ENCODE measurements at places on chromosomes 4 and X.

- peaks cover 45% of the 10 kb centered on the region for H3K36me3 ChIP-seq
- no peak for DNase-seq
- H3K27ac ChIP-seq, result no peak overlapping the region
- no peak overlapping the region for H3K4me3 ChIP-seq
- H3K4me1 ChIP-seq, result peaks cover 40% of the 10 kb centered on the region
These were observed 24.0 kb downstream of the GIMD1 start for GRCh38 chr4:106344647-106344970.

- DNase-seq, result no peak
- no peaks in the 10 kb centered on the region for H3K4me1 ChIP-seq
- no peak overlapping the region for H3K27ac ChIP-seq
These were observed 23.3 kb downstream of the NRK start for GRCh38 chrX:105845631-105846030.

DNA sequence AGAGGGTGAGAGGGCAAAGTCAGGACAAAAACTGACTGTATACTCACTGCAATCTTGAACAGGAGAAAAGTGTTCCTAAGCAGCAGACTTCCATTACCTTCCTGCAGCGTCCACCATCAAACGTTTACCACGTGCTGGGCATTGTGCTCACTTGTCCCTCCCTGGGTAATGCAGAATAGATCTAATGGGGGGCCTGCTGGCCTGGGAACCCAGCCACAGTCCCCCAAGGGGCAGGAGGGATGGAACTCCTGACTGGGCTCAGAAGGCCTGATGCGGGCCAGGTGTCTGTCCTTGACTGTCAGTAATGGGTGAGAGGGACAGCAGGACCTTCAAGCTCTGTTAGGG, 37.6 kb upstream of the FAM156A start:
- H3K36me3 ChIP-seq, result peaks cover 1% of the 10 kb centered on the region

- H3K36me3 ChIP-seq, result peaks cover 3% of the 10 kb centered on the region
- no peak overlapping the region for H3K4me3 ChIP-seq
- no peak overlapping the region for H3K27ac ChIP-seq
- H3K27me3 ChIP-seq, result peaks cover 9% of the 10 kb centered on the region
- peaks cover 12% of the 10 kb centered on the region for H3K4me1 ChIP-seq
These were observed 100.2 kb upstream of the MSX1 start for GRCh38 chr4:4759232-4759631.

DNA sequence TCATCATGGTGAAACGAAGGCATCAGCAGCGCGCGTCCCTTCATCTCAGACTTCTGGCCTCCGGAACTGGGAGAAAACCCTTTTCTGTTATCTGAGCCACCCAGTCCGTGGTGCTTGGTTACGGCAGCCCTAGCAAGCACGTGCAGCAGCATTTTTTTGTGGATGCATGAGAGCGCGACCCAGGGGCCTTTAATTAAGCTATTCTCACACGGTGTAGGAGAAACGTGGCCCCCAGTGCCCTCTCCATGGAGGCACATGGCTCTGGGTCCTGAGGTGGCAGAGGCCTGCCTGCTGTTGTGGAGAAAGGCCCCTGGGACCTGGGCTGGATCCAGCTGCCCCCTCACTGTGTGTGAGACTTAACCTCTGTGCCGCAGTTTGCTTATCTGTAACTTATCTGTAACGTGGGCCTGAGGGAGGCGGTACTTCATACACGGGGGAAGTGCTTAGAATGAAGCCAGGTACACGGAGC, 9.5 kb downstream of the CLCN4 start:
- no peak overlapping the region for H3K4me3 ChIP-seq
- peaks cover 11% of the 10 kb centered on the region for H3K4me1 ChIP-seq
- H3K36me3 ChIP-seq, result no peaks in the 10 kb centered on the region
- peak overlapping the region; percentile 38 for H3K27ac ChIP-seq
- DNase-seq, result no peak

DNA sequence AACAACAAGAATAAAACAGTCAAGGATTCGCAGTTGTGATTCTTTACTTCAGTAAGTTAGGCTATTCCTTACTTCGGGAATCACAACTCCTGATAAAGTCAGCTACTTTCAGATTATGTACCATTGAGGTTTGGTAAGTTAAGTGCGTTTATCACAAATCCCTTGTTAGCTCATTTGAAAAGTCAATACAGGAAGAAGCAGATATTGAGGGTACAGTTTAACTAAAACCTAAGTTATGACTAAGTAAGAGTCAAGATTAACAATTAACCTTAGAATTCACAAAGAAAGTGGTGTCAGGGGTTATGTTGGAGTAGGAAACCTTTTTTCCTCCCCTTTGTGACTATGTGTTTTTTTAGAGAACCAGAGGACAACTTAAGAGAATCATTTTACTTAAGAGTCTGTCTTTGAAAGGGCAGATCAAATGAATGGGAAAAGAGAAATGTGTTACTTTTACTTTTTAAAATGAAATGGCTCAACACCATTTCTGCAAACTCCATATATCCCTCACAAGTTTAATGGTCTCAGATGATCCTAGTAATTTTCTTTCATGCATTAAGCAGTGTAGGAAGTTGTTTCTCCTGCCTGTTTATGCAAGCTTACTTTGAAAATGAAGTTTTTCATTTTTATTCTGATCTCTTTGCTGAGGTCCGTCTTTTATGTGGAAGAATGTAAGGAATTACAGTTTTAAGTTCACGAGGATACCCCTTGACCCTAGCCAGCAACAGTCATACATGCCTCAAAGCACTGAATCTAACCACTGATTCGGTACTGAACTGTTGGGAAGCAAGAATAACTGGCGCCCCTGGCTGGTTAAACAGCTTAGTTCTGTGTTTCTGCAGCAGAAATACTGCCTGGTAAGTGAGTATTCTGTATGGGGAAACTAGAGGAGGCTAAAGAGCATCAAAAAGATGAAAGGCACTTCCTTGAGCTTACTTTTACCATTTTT, 211.7 kb downstream of the SLC4A4 start:
- DNase-seq, result no peak
- H3K27me3 ChIP-seq, result no peaks in the 10 kb centered on the region
- H3K36me3 ChIP-seq, result no peaks in the 10 kb centered on the region
- H3K4me1 ChIP-seq, result no peaks in the 10 kb centered on the region
- no peak overlapping the region for H3K27ac ChIP-seq

GRCh38 chr4:47855350-47855749, 17.5 kb upstream of the CORIN start:
- no peak overlapping the region for H3K27ac ChIP-seq
- H3K4me3 ChIP-seq, result no peak overlapping the region
- H3K36me3 ChIP-seq, result peaks cover 20% of the 10 kb centered on the region
- H3K27me3 ChIP-seq, result no peaks in the 10 kb centered on the region
- DNase-seq, result no peak
- peaks cover 2% of the 10 kb centered on the region for H3K4me1 ChIP-seq

DNA sequence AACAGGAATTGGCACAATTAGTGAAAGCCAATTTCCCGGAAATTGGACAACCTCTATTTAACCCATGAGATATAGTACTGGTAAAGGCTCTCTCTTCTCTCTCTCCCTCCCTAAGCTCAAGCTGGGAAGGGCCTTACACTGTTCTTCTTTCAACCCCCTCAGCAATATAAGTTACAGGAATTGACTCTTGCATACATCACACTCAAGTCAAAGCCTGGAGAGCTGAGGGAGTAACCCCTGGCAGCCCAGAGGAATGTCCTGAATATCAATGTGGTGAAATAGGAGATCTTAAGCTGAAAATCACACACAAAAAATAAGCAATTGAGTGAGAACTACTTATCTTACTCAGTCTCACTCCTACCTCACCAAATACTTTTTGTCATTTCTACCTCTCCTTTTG, 186.9 kb upstream of the SPOCK3 start:
- H3K27ac ChIP-seq, result no peak overlapping the region
- no peaks in the 10 kb centered on the region for H3K27me3 ChIP-seq
- H3K4me1 ChIP-seq, result no peaks in the 10 kb centered on the region
- no peaks in the 10 kb centered on the region for H3K36me3 ChIP-seq
- H3K4me3 ChIP-seq, result no peak overlapping the region

DNA sequence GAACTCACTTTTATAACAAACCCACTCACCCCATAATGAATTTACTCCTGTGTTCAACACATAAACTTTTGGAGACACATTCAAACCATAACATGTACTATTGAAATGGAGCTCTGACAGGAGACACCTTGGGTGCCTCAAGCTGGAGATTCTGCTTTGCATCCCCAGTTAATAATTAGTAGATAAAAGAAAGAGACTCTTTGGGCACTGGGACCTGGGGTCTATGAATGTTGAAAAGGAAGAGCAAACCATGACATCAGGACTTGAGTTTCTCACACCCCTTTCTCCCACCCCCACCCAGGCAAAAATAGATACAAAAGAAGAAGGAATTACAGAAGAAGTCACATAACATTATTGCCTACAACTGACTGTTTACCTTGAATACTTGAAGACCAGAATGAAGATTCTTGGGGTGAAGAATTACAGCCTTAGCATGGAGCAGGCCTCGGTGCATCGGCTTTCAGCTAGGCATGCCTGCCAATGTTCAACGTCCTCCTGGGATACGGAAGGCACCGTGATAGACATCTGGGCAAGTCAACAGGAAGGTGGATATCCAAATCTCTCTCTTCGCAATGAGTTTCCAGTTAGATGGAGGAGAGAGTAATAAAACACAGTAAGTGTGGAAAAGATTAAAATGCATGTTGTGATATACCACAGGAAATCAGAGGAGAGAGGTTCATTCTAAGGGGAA, 316.0 kb downstream of the TRIML1 start:
- no peak overlapping the region for H3K27ac ChIP-seq
- no peaks in the 10 kb centered on the region for H3K36me3 ChIP-seq
- no peaks in the 10 kb centered on the region for H3K27me3 ChIP-seq
- no peak for DNase-seq
- H3K4me1 ChIP-seq, result no peaks in the 10 kb centered on the region

DNA sequence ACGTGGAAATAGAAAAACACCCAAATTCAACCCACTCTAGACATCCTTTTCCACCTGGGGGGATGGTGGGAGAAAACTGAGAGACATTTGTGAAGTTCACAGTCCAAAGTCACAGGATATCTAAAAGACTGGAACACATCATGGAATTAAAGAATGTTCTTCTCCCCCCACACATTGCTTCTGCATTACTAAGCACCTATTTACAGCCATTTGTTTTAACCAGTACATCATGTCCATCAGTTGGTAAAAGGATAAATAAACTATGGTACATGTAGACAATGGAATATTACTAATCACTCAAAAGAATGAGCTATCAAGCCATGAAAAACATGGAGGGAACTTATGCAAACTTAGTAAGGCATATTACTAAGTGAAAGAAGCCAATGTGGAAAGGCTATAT, 185.5 kb upstream of the ANXA10 start:
- H3K27me3 ChIP-seq, result no peaks in the 10 kb centered on the region
- H3K4me1 ChIP-seq, result no peaks in the 10 kb centered on the region
- no peak overlapping the region for H3K4me3 ChIP-seq
- no peak overlapping the region for H3K27ac ChIP-seq
- no peaks in the 10 kb centered on the region for H3K36me3 ChIP-seq

DNA sequence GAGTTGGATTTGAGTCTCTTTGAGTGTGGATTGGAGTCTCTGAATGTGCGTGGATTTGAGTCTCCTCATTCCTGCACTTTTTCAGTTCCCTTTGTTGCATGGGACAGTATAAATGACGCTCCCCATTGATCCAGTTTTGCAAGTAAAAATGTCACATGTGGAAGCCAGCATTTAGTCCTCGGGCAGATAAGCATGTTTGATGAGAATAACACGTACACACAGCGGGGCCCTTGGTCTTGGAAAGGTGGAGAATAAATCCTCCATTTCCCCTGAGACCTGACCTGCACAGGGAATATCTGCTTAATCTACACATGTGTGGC, 8.1 kb downstream of the P2RY8 start:
- no peaks in the 10 kb centered on the region for H3K4me1 ChIP-seq
- H3K4me3 ChIP-seq, result no peak overlapping the region

DNA sequence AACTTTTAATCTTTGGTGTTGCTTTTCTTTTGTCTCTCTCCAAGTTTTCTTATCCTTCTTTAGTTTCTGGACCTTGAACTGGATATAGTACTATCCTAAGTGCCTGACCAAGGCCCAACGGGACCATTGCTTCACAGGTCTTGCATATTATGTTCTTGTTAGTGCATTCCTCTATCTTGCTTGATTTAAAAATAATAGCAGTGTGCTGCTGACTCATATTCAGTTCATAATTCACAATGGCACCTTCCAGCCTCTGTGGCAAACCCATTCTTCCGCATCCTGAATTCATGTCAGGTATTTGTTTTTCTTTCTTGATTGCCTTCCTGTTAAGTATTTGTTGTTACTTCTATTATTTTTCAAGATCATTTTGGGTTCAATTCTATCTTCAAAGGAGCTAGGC, 197.1 kb upstream of the GIMD1 start:
- H3K4me1 ChIP-seq, result no peaks in the 10 kb centered on the region
- no peak overlapping the region for H3K27ac ChIP-seq
- no peaks in the 10 kb centered on the region for H3K27me3 ChIP-seq

DNA sequence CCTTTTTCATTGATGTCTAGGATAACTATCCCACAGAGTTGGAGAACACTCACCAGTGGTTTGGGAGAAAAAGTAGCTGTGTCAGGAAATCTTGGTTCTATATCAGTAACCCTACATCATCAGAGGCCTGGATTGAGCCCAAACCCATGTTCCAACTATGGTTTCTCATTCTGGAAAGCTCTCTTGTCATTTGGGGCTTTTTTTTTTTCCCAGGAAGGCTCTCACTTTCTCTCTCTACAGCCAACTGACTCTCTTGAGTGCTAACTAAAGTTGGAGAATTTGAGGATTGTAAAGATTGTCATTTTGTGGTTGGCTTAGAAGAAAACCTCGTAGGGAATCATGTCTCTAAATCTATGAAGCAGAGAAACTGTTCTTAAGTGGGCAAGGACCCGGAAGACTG, 228.2 kb upstream of the DIPK2B start:
- DNase-seq, result no peak
- no peak overlapping the region for H3K4me3 ChIP-seq
- no peak overlapping the region for H3K27ac ChIP-seq
- H3K4me1 ChIP-seq, result no peaks in the 10 kb centered on the region

- no peak overlapping the region for H3K27ac ChIP-seq
- no peaks in the 10 kb centered on the region for H3K36me3 ChIP-seq
- peaks cover 2% of the 10 kb centered on the region for H3K27me3 ChIP-seq
- H3K4me3 ChIP-seq, result no peak overlapping the region
- H3K4me1 ChIP-seq, result no peaks in the 10 kb centered on the region
These were observed 208.7 kb downstream of the CHIC2 start for GRCh38 chr4:53855581-53856250.

DNA sequence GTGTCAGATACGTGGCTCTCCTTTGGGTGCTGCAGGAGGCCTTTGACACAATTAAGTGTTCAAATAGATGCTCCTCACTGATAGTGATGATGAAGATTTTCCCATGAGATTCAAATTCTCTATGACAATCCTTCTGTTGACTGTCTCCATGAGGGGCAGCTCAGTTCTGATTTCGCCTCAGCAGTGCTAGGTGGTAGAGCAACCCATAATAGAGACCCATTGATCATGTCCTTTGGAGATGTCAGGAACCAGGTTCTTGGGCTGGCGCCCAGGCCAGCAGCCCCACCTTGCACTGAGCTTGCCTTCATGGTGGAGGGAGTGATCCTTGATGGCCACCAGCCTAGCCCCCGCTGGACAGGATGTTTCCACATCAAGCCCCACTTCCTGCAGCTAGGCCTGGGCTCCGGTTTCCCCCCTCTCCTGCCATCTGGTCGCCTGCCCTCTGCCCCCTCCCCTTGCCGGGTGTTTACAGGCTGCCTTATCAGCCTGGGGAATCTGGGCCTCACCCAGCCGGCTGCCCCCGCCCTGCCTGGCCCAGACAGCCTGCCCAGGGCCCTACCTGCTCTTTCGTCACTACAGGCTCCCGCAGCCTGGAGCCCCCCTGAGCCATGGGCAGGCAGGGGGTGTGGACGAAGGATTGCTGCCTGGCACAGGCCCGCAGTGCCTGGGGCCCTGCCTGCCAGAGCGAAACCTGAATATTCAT, 12.6 kb downstream of the ELF4 start:
- H3K27ac ChIP-seq, result peak overlapping the region; percentile 72
- peaks cover 38% of the 10 kb centered on the region for H3K4me1 ChIP-seq
- H3K4me3 ChIP-seq, result no peak overlapping the region
- DNase-seq, result no peak
- no peaks in the 10 kb centered on the region for H3K27me3 ChIP-seq
